ENCODE measurements at places on chromosomes 16 and 17. TPM values are rescaled to one million over a fixed set of nuclear protein-coding genes. Genes with fewer than 3 reads are reported as not detected.
A peak's percentile ranks its signal among the peaks of the same experiment; 100 is the strongest.

- DNase-seq = no peak
Measured at GRCh38 chr17:43356999-43357398, 41.8 kb upstream of the ARL4D start.

GRCh38 chr17:6548034-6548433 is 8.3 kb downstream of the PITPNM3 start:
- DNase-seq = no peak

- no peak for DNase-seq
Measured at GRCh38 chr17:34709158-34709754, 129.9 kb downstream of the TMEM132E start.

DNA sequence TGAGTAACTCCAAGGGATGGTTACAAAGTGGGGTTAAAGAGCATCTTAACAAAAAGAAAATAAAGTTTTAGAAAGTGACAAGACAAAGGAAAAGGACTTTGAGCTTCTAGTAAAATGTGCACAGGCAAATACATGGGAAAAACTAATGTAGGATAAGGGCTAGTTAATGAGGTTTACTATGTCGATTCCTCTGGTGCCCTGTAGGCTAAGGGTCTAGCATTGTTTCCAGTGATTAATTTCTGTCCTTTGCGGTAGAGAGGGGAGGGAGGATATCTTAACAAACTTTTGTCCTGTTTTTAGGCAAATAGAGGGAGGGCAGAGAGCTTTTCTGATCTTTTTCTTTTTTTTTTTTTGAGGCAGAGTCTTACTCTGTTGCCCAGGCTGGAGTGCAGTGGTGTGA is 96.6 kb upstream of the SIAH1 start:
- no peak for DNase-seq

DNA sequence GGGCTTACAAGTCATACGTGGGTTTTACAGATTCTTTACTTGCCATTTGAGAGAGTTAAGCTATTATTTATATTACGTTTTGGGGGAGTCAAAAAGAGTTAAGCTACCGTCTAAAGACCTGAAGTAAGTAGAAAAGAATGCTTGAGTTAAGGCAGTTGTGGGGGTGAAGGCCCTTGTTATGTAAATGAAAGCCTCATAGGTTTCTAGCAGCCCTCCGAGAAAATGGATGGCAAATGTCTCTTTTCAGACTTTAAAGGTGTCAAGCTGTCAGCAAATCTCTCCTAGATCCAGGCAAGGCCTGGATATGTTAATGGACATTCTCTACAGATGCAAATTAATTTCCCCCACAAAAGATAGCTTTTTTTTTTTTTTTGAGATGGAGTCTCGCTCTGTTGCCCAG is 7.2 kb upstream of the EIF4A3 start:
- no peak for DNase-seq

DNA sequence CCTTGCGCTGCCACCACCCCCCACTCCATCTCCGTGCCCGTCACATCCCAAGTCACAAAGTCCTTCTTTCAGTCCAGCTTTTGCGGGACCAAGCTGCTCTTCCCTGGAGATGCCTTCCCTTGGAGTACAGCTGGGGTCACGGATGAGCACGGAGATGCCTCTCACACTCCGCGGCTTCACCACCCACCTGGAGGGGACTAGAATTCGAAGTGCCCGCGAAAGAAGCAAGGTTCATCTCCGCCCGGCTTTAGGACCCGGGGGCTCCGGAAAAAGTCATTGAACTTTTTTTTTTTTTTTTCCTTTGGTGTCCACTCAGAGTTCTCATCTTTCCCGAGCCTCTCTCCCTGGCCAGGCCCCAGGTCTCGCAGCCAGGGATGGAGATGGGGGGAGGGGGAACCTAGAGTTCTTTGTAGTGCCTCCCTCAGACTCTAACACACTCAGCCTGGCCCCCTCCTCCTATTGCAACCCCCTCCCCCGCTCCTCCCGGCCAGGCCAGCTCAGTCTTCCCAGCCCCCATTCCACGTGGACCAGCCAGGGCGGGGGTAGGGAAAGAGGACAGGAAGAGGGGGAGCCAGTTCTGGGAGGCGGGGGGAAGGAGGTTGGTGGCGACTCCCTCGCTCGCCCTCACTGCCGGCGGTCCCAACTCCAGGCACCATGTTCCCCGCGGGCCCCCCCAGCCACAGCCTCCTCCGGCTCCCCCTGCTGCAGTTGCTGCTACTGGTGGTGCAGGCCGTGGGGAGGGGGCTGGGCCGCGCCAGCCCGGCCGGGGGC is at the start of gene FKBP10:
FKBP10 (plus strand) TSS at position 624 of the 771 bp plus-strand sequence; CDS start at position 655, 31 bp downstream.
- DNase-seq = peak; percentile 77

Gene COL1A1
- total RNA-seq = 36.1 TPM

Gene USP43
- not detected for total RNA-seq

Gene KCNJ18
- not detected for total RNA-seq

Gene CCL8
- total RNA-seq = 1.00 TPM

Gene LHX1
- total RNA-seq = not detected
